ENCODE measurements at places on chromosomes 16 and 17.

DNA sequence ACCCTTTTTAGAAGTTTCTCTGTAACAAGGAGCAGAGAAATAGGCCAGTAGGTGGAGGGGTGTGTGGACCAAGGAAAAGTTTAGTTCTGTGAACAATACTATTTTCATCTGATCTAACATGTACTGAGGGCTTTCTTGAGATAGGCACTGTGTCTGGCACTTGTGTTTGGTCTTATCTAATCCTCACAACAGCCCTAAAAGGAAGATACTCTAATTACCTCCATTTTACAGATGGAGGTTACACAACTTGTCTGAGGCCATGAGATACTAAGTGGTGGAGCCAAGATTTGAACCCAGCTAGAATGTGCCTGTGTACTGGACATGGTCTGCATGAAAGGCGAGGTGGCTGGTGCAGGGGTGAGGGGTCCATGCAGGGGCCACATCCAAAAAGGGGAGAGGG lies 4.5 kb downstream of the TNFSF12 start:
- no peak for DNase-seq

GRCh38 chr17:43599046-43599395 lies 52.9 kb upstream of the ETV4 start:
- no peak for DNase-seq

DNA sequence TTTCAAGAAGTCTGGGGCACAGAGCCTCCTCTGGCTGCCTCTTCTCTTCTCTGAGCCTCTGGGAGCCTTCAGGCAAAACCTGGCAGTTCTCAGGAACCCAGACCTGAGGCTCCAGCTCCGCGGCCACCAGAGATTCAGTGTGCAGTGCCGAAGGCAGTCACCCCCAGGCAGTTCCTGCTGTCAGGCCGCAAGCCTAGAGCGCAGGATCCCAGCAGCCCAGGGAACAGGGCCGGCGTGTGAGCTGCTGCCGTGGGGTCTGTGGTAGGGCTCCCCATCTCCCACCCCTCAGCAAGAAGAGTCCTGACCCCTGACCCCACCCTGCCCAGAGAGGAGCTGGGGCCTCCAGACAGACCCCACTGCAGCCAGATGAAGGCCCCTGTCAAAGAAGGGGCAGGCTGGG lies 78.2 kb downstream of the AMFR start:
- no peak for DNase-seq

GRCh38 chr17:35117984-35118383 lies 1.7 kb downstream of the RAD51D start:
- DNase-seq, result peak; percentile 39

DNA sequence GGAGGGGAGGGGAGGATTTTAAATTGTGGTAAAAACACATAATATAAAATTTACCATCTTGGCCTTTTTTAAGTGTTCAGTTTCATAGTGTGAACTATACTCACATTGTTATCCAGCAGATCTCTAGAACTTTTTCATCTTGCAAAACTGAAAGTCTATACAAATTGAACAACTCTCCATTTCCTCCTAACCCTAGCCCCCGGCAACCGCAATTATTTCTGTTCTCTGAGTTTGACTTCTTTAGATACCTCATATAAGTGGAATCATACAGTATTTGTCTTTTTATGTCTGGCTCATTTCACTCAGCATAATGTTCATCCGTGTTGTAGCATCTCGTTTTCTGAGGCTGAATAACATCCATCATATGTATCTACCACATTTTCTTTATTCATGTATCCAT lies 30.0 kb upstream of the MRTFB start:
- no peak for DNase-seq

DNA sequence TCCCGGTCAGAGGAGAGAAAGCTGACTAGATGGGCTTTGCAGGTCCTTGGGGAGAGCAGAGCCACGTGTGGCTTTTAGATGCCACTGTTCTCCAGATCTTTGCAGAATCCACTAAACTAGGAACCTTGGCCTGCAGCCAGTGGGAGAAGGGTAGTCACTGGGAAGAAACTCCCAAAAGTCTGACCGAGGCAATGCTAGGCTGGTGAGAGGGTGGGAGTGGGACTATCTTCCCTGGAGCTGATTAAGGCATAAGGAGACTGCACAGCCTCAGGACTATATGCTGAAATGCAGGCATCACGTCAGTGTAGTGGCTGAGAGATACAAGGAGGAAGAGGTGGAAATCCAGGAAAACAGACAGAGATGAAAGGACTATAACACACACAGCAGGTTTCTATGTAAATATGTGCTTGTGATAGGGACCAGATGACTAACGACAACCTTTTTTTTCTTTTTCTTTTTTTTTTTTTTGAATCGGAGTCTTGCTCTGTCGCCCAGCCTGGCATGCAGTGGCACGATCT lies 2.2 kb upstream of the GSDMA start:
- DNase-seq, result no peak

DNA sequence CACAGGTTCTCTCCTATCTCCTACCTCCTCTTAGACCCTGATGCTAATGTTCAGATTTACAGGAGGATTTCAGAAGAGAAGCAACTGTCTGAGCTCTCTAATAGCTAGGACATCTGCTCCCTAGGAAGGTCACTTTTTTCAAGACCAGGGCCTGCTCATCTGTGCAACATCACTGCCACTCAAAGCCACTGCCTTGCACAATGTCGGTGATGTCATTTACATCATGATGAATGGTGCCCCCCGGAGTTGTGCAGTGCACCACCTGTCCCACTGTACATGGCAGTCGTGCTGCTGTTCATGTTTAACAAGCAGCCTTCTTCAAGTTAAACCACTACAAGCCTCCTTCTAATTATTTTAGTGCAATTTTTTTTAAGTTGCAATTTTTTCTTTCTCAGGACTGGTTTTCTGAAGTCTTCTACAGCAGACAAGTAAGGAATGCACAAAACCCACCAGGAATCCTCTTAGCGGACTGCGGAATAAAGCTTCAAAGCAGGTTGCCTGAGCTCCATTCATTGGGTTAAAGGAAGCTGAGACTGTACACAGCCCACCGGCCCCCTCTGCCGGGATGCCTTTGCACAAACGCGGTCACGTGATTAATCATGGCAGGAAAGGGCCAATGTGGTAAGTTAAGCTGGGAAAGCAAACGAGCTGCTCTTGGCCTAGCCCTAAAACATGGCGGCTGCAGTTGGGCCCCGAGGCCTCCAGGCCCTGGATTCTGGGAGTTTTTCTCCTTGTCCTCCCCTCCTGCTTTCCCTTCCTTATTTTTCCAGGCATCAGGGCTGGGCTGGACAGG lies 74.1 kb downstream of the MYH11 start:
- DNase-seq, result no peak

GRCh38 chr17:77592106-77592865 lies 366.2 kb upstream of the TNRC6C start:
- DNase-seq, result no peak

DNA sequence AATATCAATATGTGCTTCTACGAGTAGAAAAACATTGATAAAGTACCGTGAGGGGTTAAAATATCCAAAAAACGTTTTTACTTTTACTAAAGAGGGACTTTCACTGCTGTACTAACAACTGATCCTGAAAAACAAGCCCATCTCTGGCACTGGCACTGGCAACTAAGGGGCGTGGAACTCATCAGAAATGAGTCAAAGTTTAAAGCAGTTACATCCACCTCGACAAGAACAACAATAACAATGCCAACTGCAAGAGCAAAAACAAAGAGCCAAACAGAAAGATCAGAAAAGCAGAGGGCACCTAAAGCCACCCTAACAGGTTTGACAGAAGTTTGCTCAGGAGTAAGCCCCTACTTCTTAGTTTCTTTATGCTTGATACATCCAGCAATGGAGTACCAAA lies 13.1 kb downstream of the MBTPS1 start:
- no peak for DNase-seq

DNA sequence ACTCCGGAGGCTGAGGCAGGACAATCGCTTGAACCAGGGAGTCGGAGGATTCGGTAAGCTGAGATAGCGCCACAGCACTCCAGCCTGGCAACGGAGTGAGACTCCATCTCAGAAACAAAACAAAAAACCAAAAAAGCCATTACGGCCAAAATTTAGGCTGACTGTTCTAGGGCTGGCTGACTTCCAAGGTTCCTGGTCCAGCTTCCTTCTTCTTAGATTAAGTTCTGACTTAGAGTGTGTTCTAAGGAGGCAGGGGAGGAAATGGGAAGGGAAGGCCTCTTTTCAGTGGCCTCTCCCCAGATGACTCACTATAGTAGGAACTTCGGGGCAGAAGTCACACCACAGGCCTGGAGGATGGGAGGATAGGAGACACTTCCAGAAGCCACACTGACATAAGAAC lies 27.7 kb upstream of the CLEC18B start:
- peak; percentile 70 for DNase-seq

DNA sequence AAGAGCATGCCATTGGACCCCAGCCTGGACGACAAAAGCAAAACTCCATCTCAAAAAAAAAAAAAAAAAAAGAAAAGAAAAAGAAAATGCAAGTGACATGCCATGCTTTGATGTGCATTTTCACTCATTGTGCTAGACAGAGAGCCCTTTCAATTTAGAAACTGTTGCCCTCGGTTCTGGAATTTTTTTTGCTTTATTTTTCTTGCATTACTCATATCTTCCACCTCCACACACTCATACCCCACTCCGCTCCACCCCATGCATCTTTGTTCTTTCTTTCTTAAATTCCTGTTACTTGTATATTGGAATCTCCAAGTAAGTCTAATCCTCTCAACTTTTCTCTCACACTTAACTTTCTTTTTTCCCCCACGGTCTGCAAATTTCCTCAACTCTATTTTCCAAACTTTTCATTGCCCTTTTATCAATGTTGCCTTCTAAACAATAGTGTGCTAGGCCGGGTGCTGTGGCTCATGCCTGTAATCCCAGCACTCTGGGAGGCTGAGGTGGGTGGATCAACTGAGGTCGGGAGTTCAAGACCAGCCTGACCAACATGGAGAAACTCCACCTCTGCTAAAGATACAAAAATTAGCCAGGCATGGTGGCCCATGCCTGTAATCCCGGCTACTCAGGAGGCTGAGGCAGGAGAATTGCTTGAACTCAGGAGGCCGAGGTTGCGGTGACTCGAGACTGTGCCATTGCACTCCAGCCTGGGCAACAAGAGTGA lies 16.8 kb upstream of the SUZ12 start:
- no peak for DNase-seq

DNA sequence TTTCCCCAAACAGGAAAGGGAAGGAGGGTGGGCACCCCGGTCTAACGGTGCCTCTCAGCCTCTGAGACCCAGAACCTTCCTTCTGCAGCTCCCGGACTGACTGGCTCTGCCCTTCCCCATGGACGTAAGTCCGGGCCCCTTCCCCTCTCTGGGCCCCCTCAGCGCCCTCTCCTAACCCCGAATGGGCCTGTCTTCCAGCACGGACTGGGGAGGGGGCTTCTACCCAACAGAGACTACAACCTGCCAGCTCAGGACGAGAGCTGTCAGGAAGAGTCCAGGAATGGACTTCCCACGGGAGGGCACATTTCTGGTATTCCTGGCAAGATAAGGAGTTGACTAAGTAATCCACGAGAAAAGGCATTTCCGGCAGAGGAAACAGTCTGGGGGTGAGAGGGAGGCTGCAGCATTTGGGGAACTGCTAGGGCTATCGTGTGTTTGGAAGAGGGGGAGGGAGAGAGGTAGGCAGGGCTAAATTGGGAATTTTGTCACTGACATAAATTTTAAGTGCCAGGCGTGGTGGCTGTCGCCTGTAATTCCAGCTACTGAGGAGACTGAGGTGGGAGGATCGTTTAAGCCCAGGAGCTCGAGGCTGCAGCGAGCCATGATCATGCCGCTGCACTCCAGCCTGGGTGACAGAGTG lies 12.1 kb upstream of the ALDOA start:
- DNase-seq, result peak; percentile 25

GRCh38 chr16:73956587-73957494 lies 339.8 kb upstream of the PSMD7 start:
- peak; percentile 67 for DNase-seq

GRCh38 chr16:66800856-66801255 lies 528 bp downstream of the TERB1 start:
- no peak for DNase-seq

DNA sequence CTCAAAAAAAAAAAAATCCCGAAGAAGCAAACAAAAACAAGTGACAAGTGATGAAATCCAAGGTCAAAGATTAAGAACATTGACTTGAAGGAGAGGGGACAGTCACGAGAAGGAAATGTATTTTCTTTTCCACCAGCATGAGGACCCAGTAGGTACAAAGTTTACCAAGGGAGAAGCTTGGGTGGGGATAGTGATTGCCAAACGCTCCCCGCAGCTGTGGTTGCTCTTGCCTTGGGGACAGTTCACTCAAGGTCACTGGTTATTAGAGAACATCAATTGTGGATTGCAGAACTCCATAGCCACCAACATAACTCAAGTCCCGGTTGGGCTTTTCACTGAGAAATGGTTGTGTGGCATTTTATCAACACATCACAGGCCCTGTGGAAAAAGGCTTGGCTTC lies 27.0 kb downstream of the RSL1D1 start:
- DNase-seq, result peak; percentile 94

- no peak for DNase-seq
Observed at GRCh38 chr16:67146523-67147357, 4.1 kb downstream of the B3GNT9 start.

- no peak for DNase-seq
Observed at GRCh38 chr16:60304066-60304465, 1570.0 kb upstream of the GOT2 start.
